ENCODE measurements at places on chromosomes 12 and 14. TPM values are rescaled to one million over a fixed set of nuclear protein-coding genes. Genes with fewer than 3 reads are reported as not detected.

DNA sequence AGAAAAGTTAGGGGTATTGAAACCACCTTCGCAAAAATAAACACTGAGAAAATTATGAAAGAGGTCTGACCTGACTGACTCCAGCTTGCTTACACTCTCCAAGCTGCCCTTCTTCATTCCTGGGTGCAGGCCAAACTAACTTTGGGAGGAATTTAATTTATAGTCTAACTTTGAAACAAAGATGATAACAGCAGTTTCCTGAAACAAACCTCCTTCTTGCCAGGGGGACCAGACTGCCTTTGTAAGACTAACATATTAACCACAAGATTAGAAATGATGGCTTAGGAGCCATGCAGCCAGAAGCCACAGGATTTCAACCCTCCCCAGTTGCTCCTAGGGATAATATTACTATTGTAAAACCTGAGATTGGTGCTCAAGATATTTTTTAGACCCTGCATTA, 13.8 kb upstream of the EEA1 start:
- no peak for DNase-seq

- DNase-seq, result no peak
Observed at GRCh38 chr14:102262929-102263462, 42.0 kb downstream of the MOK start.

DNA sequence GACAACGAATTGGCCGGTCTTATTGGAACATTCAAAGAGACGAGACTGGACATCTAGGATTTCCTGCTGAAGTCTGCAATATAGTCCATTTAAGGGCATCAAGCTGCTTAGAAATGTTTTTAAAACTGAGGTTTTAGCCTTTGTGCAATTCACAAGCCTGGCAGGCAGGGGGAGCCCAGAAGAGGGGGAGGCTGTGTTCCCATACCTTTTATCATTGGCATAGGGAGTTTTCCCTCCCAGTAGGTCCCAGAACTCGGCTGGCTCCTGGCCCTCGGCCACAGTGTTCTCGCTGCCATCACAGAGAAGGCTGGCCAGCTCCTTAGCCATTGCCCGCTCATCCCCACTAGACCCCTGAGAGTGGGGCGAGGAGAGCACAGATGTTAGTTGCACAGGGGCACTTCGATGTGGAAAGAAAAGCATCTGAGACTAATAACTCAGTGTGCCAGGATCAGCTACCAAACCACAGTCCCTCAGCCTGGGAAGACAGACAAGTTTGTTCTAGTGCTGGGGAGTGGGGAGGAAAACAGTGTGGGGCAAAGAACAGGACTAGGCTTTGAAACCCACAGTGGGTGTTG, 15.1 kb downstream of the AVIL start:
- DNase-seq, result peak; percentile 43

The LRRK2 gene
- total RNA-seq, result 0.58 TPM

GRCh38 chr12:26691234-26691970, 141.6 kb downstream of the ITPR2 start:
- peak; percentile 52 for DNase-seq

DNA sequence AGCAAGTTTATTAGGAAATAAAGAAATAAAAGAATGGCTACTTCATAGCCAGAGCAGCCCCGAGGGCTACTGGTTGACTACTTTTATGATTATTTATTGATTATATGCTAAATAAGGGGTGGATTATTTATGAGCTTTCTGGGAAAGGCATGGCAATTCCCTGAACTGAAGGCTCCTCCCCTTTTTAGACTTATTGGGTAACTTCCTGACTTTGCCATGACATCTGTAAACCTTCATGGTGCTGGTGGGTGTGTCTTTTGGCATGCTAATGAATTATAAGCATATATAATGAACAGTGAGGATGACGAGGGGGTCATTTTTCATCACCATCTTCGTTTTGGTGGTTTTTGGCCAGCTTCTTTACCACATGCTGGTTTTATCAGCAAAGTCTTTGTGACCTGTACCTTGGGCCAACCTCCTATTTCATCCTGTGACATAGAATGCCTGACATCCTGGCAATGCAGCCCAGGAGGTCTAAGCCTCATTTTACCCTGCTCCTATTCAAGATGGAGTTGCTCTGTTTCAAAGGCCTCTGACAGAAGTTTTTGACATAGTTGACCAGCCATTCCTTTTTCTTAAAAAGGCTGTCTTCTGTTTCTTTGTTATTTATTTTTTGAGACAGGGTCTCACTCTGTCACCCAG, 11.1 kb upstream of the PTGES3 start:
- no peak for DNase-seq

- no peak for DNase-seq
Observed at GRCh38 chr12:89185181-89185580, 167.1 kb downstream of the DUSP6 start.

- DNase-seq, result no peak
Observed at GRCh38 chr12:46516933-46517578, 144.5 kb upstream of the SLC38A2 start.

The CMA1 gene
- not detected for total RNA-seq

GRCh38 chr12:7612851-7613250, 52.9 kb downstream of the APOBEC1 start:
- DNase-seq, result no peak

- DNase-seq, result no peak
Observed at GRCh38 chr14:103317251-103317650, 16.8 kb upstream of the EIF5 start.

- peak; percentile 84 for DNase-seq
Observed at GRCh38 chr14:21525962-21526671, at the start of gene SALL2. SALL2 (minus strand) TSS chr14:21526346; CDS start chr14:21526127, 219 bp downstream.

DNA sequence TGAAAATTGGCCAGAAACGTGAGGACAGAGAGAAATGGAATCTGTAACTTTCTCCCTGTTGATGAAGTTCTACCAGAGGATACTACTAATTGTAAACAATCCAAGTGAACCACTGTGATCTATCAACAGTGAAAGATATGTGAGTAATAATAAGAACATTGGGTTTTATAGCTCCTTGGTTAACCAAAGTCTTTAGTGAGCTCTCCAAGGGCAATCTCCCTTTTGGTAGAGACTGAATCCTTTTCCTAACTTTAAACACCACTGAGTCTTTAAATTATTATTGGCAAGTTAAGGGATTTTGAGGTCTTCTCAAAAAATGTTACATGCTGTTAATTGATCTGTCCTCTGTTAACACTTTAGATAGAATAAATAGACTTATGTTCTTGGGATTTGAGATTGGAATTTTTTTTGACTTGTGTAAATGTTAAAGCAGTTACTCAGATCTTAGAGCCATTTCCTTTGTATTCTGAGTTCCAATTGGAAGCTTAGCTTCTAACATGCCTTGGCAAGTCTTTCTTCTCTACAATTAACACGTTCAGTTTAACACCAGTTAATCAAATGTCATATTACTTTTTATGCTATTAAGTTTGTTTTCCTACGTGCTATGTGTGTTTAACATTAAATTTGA, 338.2 kb upstream of the DDHD1 start:
- DNase-seq, result no peak

- no peak for DNase-seq
Observed at GRCh38 chr14:97221572-97222285, 424.5 kb downstream of the VRK1 start.

DNA sequence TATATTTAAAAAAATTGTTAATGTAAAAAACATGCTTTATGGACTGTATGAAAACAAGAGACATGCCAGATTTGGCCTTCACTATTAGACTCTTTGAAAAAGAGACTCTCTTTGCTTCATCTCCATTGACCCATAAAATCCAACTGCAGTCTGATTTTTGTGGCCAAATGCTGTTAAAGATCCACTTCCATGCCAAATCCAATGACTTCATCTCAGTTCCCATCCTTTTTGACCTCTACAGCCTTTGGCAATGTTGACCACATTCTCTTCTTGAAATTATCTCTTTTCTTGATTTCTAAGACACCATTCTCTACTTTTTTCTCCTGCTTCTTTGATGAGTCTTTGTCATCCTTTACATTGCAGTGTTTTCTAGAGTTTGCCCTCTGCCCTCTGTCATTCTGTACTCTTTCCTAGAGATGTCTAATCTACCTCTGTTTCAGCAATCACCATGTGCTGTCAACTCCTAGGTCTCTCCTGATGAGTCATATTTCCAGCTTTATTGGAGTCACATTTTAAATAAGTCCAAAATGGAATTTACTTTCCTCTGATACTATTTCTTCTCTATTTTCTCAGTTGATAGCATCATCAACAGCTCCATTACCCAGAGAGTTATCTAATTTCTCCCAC, 2.4 kb downstream of the TMPRSS12 start:
- no peak for DNase-seq

The CCDC196 gene
- total RNA-seq, result not detected

DNA sequence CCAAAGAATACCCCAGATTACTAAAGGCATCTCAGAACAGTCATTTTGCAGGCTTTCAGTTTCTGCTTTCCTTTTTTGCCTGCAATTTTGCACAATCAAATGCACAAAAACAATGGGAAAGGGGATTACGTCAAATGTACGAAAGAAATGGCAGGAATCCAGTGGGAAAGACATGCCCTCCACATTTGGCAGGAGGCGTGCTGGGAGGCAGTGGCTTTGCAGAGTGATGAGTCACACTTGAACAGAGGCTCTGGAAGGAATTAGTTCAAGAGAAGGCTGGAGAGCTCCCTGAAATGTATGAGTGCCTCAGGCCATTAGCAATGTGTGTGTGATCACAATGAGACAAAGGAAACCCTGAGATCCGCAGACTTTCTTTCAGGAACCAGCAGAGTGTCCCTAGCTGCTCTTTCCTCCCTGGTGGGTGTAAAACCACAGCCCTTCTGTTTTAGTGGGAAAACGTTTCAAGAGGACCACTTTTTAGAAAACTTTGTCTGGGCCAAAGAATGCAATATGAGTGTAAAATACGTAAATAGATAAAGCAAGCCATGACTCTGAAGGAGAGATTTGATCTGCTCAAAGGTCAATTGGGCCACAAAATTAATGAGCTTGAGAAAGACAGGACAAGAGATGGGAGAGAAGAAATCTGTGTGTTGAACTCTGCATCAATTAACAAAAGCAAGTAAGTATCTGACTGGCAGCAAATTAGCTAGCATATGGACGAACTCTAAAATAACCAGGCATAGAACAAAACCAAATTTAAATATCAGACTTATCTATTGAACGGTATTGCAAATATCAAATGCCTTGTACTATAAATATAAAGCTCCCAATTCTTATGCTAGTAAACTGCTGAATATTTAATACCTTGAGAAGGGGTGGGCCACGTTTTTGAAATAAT, 155.4 kb upstream of the PDE3A start:
- DNase-seq, result no peak

- DNase-seq, result no peak
Observed at GRCh38 chr12:11877869-11878780, 192.6 kb upstream of the BCL2L14 start.

- DNase-seq, result no peak
Observed at GRCh38 chr12:15033641-15034040, 60.8 kb downstream of the PDE6H start.

- DNase-seq, result no peak
Observed at GRCh38 chr12:115667116-115667515, 610.4 kb downstream of the MED13L start.

DNA sequence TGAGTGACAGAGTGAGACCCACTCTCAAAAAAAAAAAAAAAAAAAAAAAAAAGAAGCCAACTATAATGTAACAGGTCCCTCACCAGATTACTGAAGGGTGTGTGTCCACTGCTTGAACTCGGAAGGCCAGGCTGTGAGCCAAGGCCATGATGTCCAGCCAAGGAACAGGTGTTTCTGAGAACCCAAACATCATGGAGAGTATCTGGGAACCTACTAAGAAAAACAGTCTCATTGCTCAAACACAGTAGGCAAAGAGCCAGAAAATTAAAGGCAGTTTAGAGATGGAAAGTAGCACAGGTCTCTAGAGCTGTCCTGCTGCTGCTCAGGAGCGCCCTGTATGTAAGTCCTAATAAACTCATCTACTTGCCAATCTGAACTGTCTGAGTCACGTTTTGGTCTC, 12.5 kb upstream of the MAP4K5 start:
- no peak for DNase-seq

The STXBP6 gene
- total RNA-seq, result 0.54 TPM

DNA sequence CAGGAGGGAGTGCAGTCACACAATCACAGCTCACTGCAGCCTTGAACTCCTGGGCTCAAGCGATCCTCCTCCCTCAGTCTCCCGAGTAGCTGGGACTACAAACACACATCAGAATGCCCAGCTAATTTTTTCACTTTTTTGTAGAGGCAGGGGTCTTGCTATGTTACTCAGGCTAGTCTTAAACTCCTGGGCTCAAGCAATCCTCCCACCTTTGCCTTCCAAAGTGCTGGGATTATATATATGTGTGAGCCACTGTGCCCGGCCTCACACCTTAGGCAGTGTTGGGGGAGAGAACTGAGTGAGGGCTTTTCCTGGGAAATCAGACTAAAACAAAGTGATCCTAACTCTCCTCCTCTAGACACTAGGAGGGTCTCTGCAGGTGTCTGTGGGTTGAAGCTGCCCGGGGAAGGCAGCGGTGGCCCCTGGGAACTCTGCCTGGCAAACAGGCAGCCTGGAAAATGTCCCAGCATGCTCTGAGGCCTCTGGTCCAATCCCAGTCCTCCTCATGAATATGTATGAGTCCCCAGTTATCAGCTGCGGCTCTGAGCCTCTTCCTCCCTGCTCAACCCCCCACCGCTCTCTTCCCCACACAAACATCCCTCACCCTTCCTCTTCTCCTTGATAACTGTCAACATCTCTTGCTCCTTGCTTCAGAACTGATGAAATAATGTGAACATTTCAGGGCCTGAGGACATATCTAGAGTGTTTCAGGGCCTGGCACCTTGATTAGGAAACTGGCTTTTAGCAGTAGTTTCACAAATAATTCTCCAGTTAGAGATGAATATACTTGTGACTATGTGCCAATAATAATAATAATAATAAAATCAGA, 7.9 kb upstream of the NAA25 start:
- DNase-seq, result peak; percentile 87

The EML1 gene
- total RNA-seq, result 0.25 TPM

- DNase-seq, result no peak
Observed at GRCh38 chr14:77559381-77559780, 57.1 kb downstream of the SPTLC2 start.

DNA sequence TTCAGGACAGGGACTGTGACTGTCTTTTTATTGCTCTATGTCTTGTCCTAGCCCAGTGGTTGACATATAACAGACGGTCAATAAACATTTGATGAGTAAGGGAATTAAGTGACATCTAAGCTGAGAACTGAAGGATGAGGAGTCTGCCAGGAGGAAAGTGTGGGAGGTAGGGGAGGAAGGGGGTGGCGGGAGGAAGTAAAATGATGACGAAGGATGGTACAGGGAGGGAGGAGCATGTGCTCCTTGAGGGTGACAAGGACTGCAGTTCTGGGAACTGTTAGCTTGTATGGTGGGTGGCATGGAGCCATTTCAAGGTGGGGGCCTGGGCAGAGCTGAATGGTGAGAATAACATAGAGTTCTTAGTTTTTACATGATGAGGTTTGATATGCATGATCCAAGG, 64.4 kb downstream of the RGS6 start:
- no peak for DNase-seq

- DNase-seq, result peak; percentile 64
Observed at GRCh38 chr14:101926085-101926484, 38.3 kb upstream of the DYNC1H1 start.

- DNase-seq, result no peak
Observed at GRCh38 chr12:51793201-51793600, 55.3 kb downstream of the FIGNL2 start.

The CAPRIN2 gene
- 7.4 TPM for total RNA-seq

The ETFBKMT gene
- 1.4 TPM for total RNA-seq
